NCI-H226 (cell line): ENCODE measurements at places on chromosomes 12 and 14.

DNA sequence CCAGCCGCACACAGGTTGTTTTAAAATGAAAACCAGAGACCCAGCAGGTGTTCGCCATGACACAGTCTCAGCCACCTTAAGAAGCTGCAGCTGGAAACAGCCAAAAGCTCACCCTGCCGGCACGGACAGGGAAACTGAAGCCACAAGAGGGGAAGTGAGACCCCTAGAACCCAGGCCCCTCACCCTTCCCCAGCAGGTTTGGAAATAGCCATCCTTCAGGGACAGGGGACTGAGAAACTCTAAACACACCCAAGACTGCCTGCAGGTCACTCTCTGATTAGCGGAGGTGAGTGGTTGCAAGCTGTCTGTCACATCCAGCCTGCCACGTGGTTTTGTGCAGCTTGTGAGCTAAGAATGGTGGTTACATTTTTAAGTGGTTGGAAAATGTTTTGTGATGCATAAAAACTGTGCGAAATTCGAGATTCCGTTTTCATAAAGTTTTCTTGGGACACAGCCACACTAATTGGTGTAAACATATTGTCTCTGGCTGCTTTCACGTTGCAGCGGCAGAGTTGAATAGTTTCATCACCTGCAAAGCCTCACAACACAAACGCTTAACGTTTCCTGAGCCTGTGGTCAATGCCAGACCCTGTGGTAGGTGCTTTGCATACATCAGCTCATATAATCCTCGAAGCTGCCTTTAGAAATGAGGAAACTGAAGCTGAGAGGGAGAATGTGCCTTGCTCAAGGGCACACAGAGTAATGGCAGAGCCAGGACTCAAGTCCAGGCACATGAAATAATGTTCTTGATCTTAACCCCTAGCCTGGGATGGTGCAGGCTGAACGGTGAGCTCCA, 1.7 kb upstream of the SELPLG start:
- DNase-seq: no peak

DNA sequence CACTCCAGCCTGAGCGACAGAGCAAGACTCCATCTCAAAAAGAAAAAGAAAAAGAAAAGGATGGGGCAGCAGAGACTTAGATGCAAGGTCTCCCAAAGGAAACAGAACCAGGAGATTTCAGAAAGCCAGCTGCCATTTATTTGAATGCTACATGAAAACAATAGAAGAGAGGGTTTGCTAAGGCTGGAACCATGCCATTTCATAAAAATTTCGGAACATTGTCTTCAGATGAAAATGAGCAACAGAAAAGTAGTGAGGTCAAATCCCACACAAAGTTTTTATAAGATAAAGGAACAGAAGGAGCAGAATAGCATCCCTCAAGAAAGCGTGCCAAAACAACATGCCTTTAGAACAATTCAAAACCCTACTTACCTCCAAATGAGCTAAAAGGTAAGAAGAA, 175.3 kb downstream of the ETV6 start:
- DNase-seq: no peak

DNA sequence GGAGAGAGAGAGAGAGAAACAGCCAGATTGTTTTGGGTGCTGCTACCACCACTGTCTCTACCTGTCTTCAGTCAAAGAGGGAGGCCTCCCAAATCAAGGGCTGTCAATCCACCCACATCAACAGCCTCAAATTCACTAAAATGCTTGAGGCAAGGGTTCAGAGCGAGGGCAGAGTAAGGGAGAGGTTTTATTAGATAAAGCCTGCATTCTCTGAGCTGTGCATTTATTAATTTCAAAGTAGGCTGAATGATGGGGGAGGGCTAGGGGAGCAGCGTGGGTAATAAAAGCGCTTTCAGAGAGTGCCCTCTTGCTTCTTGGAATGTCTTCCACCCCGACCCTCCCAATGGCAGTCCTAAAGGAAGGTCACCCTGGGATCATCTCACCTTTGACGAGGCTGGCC, 636.5 kb upstream of the TBX3 start:
- DNase-seq: peak; percentile 31

- DNase-seq: no peak
Observed at GRCh38 chr12:123358035-123358434, 6.6 kb downstream of the SBNO1 start.

GRCh38 chr12:75982169-75982564, 49.4 kb downstream of the PHLDA1 start:
- DNase-seq: no peak

DNA sequence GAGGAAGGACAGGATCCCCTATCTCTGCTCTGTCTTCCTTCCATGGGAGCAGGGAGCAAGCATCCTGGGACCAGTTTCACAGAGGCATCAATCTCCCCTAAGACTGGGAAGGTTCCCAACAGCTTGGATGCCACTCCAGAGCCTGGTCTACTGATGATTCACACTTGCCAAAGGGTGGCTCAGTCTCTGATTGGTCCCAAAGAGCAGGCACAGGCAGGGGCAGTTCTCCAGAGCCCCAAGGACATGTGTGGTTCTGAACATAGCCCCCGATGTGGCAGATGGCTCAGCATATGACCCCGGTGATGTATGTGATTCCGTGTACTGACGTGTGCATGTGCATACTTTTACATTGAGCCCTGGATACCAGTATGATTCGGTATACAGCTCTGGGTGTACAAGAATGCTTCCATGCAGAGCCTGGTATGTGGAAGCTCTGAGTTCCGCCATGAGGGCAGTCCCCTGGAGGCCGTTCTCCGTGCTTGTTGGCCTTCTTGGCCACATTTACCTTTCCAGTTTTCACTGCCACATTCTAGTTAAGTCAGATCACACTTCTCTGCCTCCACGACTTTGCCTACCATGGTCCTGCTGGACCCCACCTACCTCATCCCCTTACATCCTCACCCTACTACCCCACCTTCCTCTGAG, 21.2 kb downstream of the ITGA7 start:
- DNase-seq: no peak

- DNase-seq: no peak
Observed at GRCh38 chr12:123671876-123672275, 963 bp downstream of the TCTN2 start.

- DNase-seq: no peak
Observed at GRCh38 chr14:104094056-104094708, 8.7 kb downstream of the ASPG start.

DNA sequence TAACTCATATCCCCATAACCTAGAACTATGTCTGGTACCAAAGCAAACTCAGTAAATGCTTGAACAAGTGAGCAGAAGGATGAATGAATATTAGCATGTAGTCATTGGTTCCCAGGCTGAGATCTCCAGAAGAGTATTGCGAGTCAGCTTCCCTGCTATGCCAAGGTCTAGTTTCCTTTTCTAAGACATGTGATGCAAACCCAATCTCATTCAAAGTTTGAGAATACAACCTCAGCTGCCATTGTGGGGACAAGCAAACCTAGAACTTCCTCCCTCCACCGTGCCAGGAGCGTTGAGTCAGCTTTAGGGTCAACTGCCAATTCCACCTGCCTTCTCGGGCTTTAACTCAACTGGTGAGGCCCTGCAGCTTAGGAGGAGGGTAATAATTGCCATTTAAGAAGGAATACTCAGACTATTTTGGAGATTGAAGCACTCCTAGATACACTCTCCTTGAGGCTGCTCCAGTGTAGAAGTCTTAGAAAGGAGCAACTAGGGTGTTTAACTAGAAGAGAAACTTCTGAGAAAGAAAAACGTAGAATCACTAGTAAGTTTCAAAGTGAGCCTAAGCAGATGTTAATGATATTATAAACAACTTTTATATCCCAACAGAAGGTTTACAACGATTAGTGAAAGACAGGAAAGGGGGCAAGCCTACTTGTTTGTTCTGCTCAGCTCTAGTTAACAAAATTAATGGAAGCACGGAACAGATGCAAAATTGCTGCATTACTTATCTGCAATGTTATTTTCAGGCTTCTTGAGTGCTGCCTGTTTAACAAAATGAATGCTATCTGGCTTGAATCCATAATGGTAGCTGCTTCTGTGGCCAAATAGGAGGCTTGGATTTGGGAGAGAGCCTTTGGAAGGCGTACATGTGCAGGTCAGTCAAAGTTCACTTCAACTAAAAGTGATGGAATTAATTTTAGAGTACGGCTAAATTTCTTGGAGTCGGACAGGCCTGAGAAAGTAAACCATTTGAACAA, 96.9 kb downstream of the HELB start:
- DNase-seq: peak; percentile 64

DNA sequence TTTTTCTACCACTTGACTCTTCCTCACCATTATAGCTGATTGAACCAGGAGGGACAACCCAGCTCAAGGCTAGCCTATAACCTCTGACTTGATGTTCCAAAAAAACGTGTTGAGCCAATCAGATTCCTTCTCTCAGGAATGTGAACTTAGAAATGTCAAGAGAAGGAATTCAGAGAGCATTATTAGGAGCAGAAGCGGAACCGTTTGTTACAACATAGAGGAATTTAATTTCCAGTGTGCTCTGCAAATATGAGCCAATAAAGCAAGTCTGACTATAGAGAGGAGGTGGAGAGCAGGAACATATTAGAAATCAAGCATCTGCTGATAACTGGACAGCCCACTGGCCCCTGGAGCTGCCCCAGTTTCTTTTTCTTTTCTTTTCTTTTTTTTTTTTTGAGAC, 15.3 kb upstream of the PELI2 start:
- DNase-seq: no peak

DNA sequence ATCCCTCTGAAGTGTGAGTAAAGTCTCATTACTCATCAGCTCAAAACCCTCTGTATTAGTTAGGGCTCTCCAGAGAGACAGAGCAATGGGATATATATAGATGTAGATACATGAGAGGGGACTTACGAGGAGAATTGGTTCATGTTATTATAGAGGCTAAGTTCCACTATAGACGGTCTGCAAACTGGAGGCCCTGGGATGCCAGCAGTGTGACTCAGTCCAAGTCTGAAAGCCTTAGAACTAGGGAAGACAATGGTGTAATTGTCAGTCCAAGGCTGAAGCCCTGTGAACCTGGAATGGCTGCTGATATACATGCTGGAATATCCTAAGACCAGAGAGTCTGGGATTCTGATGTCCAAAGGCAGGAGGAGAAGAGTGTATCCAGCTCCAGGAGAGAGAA, 57.3 kb upstream of the CEP83 start:
- DNase-seq: no peak

DNA sequence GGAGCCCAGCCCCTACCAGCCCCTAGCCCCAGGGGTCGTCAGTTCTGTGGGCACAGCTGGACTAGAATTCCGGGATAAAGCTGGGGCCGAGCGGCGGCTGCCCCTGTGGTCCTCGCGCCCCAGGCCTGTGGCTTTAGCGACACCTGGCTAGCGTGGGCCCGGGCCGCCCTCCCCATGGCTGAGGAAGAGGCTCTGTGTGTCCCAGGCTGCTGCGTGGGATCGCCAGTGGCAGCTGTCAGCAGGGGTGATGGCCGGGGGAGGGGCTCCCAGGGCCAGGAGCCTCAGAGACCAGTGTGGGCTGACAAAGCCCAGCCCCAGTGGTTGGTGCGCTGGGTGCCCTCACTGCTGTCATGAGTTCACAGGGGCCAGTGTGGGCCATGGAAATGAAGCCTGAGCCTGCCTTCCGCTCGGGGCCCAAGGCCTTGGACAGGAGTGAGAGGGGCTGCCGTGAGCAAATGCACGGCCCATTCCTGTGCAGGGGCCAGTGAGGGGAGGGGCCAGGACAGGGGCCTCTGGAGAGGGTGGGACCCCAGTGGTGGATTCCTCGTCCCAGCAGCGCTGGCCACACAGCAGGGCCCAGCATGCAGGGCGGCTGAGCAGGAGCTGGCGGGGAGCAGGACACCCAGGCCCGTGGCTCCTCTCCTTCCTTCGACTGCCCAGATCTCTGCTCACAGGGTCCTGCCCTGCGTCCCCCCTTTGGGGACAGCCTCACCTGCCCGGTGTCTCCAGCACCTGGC, 11.4 kb downstream of the FBRSL1 start:
- DNase-seq: no peak

GRCh38 chr12:29207120-29207519, 58.0 kb downstream of the FAR2 start:
- no peak for DNase-seq

DNA sequence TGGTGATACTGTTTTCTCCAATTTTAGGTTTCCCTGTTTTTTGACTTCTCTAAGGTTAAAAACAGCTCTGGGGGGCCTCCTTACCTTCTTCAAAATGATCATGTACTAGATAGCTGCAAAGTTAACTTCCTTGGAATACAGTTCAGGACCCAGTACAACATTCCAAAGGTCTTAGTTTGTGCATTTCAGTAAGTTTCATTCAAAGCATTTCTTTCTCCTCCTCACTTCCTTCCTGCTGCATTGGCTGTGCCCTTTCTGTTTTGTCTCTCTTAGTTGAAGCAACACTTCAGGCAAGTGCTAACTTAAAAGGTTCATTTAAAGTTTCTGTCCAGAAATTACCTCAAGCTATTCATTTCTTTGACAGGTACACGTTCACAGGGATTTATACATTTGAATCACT, 95.7 kb downstream of the SCN8A start:
- peak; percentile 72 for DNase-seq

DNA sequence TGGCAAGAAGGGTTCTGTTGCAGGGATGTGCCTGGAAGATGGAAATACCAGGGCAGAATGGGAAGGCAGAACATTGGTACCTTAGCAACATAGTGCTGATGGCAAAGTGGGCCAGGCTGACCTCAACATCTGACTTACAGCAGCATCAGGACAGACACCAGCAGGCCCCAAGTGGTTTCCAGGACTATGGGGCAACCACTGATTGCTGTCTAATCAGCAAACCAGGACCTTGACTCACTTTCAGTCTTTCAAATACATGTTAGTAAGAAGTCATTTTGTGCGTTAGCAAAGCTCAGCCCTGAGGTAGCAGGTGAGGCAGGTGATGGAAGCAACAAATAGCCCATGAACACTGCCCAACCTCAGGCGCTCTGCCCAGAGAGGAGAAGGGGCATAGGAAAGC, 4.7 kb upstream of the SPTSSA start:
- no peak for DNase-seq

GRCh38 chr12:106085213-106085612, 53.5 kb downstream of the NUAK1 start:
- DNase-seq: no peak

GRCh38 chr12:90770861-90771260, 184.1 kb downstream of the CCER1 start:
- DNase-seq: no peak

DNA sequence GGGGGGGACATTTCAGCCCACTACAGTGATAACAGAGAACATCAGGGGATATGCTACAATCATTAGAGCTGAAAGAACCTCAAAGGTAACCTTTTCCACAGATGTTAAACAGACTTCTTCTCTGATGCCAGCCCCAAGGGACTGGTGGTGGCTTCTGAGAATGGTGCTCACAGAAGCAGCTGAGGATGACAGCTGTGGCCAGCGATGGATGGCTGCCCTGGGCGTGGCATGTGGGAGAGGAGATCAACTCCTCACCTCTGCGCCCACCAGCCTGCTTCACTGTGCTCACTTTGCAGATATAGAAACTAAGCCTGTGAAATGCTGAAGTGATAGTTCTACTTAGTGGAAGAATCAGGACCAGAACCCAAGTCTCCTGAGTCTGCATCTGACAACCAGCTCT, 33.0 kb downstream of the FOXN3 start:
- DNase-seq: no peak

GRCh38 chr14:105013150-105013785, 7.6 kb downstream of the CDCA4 start:
- DNase-seq: no peak
